ENCODE measurements at places on chromosomes 4 and X.

- DNase-seq: no peak
These were observed at the start of gene PTCHD1 for GRCh38 chrX:23334848-23335599. PTCHD1 (plus strand) TSS chrX:23334849; CDS start chrX:23334876, 27 bp downstream.

DNA sequence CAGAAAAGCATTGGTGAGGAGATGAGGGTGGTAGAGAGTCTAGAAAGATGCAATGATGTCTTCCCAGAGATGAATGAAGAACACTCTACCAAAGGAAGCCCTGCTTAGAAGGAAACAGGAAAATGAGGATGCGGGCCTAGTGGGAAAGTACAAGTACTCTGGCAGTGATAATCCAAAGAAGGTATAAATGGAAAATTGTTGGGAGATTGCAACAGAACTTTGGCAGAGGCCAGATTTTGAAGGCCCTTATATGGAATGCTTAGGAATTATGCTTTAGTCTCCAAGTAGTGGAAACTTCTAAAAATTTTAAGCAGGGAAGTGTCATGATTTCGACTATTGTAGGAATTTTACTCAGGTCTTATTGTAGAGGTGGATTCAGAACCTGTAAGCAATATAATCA is 11.0 kb downstream of the ARSJ start:
- no peak for DNase-seq

GRCh38 chr4:3688018-3688998 is 77.9 kb upstream of the ADRA2C start:
- DNase-seq: no peak

DNA sequence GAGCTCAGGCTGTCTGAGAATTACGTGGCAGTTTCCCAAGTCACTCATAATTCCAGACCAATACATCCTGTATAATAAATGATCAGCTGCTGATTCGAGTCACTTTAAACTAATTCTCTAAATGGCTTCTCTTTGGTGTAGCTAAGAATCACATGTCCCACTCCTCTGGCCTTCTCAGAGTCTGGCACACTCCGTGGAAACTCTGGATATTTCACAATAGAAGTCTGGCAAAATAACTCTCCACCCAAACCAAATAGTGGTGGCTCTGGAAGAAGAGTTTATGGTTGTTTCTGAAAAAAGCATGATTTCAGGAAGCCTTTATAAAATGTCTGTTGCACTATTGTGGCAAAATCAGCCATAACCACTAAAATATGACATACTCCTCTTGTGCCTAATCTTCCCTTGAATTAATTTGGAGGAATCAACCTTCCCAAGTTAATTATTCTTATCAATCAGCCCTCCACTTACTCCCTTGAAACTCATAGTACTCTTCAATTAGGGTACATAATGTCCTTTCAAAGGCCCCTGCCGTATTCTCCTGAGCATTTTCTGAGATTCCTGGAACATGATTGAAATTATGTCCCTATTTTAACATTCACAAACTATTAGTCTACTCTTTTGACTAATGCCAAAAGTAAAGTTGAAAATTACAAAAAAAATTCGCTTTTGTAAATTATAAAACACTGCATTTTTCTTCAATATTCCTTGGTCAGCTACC is 991.6 kb downstream of the FAT4 start:
- no peak for DNase-seq

DNA sequence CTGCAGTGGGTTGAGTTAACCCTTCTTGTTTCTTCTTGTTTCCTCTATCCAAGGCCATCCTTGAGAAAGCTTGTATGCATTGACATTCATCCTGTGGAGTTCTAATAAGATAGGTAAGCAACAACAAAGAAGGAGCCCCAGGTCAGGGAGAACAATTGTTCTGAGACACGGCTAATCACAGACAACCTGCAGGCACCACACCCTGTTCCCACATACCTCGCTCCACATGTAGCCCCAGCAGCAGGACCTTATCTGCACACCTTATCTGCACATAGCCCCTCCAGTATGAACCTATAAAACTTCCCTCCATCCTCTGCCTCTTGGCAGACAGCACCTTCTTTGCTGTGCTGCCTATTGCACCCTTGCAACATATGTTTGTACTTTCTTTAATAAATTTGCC is 129.1 kb downstream of the MSL3 start:
- DNase-seq: no peak

- DNase-seq: no peak
These were observed 26.3 kb downstream of the CXCL2 start for GRCh38 chr4:74072739-74073138.

DNA sequence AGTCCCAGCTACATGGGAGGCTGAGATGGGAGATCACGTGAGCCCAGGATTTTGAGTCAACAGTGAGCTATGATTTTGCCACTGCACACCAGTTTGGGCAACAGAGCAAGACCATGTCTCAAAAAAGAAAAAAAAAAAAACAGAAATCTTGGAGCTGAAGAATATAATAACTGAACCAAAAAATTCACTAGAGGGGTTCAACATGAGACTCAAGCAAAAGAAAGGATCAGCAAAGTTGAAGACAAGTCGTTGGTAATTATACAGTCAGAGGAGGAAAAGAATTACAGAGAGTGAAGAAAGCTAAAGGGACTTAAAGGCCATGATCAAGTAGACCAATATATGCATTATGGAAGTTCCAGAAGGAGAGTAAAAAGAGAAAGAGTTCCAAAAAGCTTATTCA is 26.9 kb downstream of the SHROOM4 start:
- DNase-seq: no peak

DNA sequence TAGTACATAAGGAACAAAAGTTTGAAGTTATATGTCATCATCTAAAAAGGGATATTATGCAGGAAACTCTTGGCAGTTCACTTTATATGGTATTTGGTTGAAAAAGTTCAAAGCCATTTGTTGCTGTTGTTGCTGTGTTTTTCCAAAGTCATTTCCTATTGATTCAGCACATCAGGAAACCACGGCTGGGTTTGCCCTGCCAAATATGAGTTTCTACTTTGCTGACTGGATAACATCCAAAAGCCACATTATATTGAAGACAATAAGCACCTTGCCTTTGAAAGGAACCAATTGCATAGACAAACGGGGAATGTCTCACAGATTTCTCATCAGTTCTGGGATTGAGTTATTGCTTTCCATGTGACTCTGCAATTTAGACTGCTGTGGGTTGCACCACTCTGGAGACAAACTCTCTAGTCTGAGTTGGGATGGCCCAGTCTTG is 206.1 kb downstream of the SLC39A8 start:
- no peak for DNase-seq

- DNase-seq: no peak
These were observed 11.6 kb upstream of the ING2 start for GRCh38 chr4:183493246-183493645.

DNA sequence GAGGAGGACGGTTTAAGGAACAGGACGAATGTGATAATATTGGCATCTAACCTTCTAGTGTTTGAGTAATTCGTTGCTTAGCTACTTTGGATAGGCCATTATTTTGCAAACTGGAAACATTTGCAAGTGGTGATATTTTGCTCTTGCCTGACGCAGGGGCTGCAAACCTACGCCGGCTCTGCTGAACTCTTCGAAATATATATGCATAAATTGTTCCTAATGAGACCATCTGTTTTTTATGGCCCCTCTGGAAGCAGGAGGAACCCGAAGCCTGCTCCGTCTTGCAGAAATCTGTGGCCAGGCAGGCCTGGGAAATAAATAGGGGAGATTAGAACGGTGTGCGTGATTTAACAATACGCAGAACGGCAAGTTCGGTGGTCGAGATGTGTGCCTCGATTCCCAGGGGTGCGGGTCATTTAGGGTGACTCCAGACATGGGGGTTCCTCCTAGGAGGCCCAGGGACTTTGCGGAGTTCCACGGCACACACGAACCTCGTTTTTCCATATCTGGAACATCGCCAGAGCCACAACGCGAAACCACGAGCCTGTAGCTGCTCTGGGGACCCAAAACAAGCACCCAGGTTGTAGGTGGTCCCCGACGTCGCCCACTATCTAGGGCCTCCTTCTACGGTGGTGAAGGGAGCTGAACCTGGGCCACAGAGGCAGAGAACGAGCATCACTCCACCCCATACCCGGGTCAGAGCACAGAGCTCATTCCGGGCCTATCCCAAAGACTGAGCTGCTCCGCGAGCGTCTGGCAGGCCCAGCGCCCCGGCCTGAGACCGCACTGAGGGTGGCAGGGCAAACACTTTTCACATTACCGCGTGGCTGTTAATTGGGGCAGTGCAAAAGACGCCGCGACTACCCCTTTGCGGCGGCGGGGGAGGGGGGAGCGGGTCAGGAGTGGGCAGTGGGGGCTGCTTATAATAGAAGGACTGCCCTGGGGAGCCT is 89.7 kb downstream of the BCOR start:
- DNase-seq: no peak

DNA sequence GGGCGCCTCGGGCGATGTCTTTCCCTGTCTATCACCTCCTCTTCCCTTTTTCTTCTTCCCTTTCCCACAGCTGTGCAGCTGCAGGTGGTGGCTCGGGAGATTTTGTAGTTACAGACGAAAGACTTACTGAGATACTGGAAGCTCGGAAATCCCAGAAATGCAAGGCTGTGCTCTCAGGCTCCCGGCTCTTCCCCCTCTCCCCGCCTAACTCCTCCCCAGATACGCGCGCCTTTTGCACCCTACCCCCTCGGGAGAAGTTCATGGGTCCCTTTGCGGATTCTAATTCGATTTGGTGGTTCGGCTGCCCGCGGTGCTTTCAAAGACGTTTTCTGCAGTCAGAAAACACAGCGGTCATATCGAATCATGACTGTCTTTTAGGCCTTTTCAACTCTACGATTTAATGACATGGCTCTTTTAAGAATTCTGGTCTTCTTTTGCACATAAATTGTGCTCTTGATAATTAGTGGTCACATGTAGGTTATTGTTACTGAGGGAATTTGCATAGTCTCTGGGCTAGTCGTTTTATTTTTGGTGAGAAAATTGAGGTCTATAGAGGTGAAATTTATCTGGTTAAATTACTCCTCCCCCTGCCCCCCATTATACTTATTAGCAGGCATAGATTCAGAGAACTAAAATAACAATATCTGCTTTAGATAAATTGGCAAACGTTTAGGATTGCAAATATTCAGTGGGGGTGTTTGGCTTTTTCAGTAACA is 1.6 kb downstream of the SEPTIN11 start:
- no peak for DNase-seq

GRCh38 chr4:152089584-152089983 is 328.8 kb upstream of the GATB start:
- no peak for DNase-seq

GRCh38 chrX:24643116-24643515 is 4.0 kb downstream of the PCYT1B start:
- no peak for DNase-seq

- no peak for DNase-seq
These were observed 593.0 kb upstream of the TENM3 start for GRCh38 chr4:181650033-181650825.

- DNase-seq: no peak
These were observed 86.4 kb downstream of the SMIM20 start for GRCh38 chr4:26000274-26000950.

- DNase-seq: no peak
These were observed 99.6 kb downstream of the FAM53A start for GRCh38 chr4:1584498-1584897.

GRCh38 chr4:165192956-165193355 is 14.4 kb upstream of the KLHL2 start:
- DNase-seq: no peak

DNA sequence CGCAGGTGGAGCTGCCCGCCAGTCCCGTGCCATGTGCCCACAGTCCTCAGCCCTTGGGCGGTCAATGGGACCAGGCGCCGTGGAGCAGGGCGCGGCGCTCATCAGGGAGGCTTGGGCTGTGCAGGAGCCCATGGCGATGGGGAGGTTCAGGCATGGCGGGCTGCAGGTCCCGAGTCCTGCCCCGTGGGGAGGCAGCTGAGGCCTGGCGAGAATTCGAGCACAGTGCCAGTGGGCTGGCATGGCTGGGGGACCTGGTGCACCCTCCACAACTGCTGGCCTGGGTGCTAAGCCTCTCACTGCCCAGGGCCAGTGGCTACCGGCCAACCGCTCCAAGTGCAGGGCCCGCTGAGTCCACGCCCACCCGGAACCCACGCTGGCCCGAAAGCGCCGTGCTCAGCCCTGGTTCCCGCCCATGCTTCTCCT is 646.5 kb downstream of the GABRG1 start:
- no peak for DNase-seq

DNA sequence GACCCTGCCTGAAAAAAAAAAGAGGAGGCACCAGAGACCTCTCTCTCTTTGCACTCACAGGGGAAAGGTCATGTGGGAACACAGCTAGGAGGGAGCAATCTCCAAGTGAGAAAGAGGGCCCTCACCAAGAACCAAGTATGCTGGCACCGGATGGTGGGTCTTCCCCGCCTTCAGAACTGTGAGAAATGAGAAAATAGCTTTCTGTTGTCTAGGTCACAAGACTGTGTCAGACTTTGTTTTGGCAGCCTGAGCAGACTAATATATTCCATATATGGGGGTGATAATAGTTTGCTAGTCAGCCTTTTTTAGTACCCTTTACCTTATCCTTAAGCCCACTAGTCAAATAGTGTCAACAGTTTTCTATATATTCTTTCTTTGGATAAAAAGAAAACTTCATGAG is 193.0 kb downstream of the TRIML1 start:
- DNase-seq: no peak

- DNase-seq: no peak
These were observed 150.5 kb downstream of the ARSF start for GRCh38 chrX:3191796-3192195.

DNA sequence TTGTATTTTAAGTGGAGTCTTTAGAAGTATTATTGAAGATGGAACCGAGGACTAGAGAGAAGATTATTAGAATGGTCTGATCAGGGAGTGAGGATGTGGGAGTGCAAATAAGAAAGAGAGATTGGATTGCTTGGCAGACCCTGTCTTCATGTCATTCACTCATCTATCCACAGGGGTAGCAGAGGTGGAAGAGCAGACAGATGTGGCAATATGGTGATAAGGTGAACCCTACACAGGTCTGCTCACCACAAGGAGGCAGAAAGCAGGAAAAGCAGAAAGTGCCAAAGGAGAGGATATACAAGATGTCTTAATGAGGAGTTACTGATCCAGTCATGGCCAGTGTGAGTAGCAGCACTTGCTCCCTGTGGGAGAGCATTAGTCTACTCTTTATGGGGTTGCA is 129.4 kb downstream of the MAGEE2 start:
- DNase-seq: no peak

- no peak for DNase-seq
These were observed 12.7 kb downstream of the ZNF630 start for GRCh38 chrX:48058621-48059295.

GRCh38 chrX:144612076-144612475 is 635.2 kb upstream of the SPANXN1 start:
- DNase-seq: no peak

- DNase-seq: no peak
These were observed 73.7 kb upstream of the GUCY1A1 start for GRCh38 chr4:155592938-155593297.

GRCh38 chrX:13001097-13001496 is 26.2 kb downstream of the TMSB4X start:
- no peak for DNase-seq

Measured in SW 1271 (cell line).